Stomach (tissue), 19 donors: ENCODE measurements at places on chromosomes 1 and 21.
A peak's percentile ranks its signal among the peaks of the same experiment; 100 is the strongest.

DNA sequence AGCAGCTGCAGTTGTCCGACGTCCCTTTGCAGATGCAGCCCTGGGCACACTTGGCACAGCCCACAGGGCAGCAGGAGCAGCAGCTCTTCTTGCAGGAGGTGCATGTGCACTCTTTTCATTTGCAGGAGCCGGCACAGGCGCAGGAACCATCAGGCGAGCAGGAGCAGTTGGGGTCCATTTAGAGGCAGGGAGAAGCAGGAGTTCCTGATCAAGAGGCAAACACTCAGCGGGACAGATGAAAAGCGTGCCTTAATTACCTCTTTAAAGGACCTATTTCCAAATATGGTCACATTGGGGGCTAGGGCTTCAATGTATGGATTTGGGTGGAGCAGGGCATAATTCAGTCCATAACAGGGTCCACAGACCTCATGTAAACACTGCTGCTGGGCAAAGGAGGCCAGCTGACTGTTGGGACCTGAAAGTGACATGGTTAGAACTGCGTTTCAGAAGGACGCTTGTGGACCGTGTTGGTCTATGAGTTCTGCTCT, 4.3 kb upstream of the CPLANE2 start:
- DNase-seq: no peak

DNA sequence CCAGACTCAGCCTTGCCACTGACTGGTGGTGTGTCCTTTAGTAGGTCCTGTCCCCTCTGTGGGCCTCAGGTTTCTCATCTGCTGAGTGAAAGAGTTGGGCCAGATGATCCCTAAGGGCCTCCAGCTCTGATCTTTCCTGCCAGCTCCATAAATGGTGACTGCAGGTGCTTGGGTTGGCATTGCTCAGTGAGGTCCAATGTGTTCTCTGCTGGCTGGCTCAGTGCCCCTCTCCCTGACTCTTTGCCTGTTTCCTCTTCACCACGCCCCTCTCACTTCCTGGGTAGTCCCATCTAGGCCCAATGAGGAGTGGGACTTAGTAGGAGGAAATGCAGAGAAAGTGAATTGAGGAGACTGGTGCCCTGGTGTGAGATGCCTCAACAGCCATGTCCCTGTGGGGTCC, 36.6 kb downstream of the UBE2T start:
- no peak for DNase-seq

DNA sequence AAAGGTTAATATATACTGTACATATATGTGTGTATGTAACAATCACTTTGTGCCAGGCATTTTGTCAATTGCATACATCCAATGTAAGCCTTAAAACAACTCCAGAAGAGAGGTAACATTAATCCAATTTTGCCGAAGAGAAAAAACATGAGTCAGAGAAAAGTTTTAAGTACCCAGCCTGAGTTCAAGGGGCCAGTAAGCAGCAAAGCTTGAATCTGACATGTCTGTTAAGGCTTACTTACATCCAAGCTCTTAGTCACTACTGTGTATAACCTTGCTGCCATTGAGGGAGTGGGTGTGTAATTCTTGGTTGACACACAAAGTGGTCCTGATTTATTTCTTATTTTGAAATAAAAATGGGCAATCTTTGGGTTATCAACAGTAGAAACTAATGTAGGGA, 360.4 kb upstream of the LYPLAL1 start:
- no peak for DNase-seq

DNA sequence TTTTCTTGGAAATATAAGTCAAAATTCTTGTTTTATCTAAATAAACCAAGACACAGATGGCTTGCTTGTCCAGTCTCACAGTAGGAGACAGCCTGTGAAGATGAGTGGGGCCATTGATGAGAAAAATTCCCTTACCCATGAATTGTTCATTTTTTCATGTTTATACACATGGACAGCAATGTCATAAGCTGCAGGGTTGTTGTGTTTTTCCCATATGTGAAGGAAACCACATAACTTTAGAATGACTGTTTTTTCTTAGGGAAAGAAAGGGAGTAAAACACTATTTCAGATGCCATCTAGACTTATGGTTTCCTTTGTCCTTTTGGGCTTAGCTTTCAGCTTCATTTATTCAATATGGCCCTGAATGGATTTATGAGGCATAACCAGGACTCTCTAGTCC, 622.5 kb upstream of the NR5A2 start:
- no peak for DNase-seq

GRCh38 chr1:147168626-147169058, 3.6 kb downstream of the PRKAB2 start:
- peak; percentile 74 for DNase-seq

GRCh38 chr1:177053648-177054047, 110.9 kb downstream of the ASTN1 start:
- no peak for DNase-seq

GRCh38 chr1:54024358-54024757, 6.4 kb upstream of the LDLRAD1 start:
- DNase-seq: no peak

- DNase-seq: no peak
These were observed 710.2 kb downstream of the AMY1C start for GRCh38 chr1:104459886-104460285.

DNA sequence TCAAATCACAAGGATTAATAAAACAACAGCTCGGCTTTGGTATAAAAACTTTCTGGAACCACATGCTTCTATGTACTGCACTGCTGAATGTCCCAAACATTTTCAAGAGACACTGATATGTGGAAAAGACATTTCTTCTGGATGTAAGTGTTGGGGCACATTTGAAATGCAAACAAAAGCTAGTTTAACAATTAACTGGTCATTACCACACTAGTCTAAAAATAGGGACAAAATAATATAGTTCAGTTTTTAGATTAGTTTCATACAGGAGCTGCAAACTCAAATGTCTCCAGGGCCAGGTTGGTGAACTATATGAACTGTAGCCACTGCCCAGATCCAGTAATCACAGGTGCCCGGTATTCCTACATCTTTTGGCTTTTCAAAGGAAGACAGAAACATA, 3.2 kb downstream of the IL23R start:
- no peak for DNase-seq

DNA sequence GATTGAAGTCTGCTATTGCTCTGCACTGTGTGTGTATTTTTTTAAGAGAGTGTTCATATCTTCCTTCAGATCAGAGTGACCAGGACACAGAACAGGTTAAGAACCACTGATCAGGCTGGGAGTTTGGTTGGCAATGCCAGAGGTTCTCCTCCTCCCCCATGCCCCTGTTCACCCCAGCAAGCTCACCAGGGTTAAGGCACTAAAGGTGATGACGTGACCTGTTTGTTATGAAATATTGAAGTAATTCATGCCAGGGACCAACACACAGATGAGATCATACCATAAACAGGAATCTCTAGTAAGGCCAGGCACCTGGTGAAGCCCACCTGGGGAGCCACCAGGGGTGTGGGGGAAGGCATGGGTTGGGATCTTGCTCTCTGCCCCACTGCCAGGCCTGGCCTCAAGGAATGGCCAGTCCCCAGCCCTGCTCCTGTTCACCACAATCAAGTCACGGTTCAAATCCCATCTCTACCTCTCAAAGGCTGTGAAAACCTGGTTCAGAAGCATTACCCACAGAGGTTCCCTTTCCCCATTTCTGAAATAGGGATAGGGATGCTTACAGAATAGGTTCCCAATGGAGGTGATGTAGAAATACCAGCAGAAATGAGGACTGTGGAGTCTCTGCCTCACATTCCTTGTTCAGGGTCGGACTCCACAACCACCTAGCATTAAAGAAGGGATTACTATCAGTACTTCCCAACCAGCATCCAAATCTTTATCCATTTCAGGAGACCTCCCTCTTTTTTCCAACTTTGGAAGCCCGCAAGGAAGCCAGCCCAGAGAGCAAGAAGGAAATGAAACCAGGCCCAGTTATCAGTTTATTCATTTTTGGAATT, 2.4 kb downstream of the ID3 start:
- DNase-seq: peak; percentile 65

DNA sequence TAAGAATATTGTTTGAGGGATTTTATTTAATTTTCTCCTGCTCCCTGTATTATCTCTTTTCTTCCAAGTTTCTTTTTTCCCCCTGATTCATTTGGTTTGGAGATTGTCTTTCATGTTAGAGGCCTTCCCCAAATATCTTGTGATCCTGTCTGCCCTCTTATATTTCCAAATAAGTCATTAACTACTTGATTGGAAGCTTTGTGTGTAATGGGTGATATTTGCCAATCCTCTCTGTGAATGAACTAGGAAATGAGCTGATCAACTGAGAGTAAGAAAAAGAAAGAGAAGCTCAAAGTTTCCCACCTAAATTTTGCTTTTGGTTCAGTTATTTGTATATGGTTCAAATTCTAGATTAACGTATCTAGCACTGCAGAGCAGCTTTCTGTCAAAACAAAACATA, 23.6 kb upstream of the LY9 start:
- DNase-seq: no peak

DNA sequence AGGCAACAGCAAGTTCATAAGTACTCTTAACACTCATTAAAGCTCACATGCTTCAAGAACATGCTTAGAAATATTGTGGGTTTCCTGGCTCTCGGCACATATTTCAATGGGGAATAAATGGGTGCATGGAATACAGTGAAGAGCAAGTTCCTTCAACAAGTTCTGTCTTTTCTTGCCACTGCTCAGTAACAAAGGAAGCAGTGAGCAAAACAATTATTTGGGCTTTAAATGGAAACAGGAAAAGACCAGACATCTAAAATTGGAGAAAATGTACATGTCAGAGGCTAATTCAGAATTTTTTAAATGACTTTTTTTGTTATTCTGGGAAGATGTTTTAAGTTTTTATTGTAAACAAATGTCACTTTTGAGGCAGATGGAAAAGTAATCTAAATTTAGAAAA, 478.7 kb downstream of the SETD4 start:
- DNase-seq: no peak

DNA sequence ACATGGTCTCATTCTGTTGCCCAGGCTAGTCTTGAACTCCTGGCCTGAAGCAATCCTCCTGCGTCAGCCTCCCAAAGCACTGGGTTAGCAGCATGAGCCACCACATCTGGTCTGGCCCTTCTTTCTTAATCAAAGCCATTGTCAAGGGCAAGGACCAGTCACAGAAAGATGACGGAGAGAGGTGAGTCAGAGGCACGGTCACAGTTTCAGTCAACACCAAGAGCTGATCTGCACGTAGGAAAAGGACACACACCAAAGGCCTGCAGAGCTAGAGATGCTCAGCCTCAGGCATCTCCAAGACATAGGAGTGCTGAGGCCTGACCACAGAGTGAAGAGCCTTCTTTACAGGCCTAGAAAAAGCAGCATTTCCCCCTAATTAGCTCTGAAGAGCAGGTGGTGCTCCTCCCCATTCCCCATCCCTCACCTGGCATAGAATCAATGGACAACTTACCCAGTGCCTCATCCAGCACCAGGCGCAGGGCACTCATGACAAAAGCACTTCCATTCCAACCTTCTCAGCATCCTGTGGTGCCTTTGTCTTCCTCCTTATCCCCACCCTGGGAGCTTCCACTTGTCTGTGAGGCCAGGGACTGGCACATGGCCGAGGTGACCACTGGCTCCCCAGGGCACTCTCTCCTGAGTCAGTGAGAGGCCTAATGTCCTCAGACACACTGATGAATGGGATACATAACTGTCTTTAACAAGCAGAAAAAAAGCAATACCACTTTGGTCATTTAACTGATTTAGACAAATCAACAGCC, 139.8 kb downstream of the AJAP1 start:
- DNase-seq: no peak

GRCh38 chr1:154880671-154881070, 10.6 kb upstream of the KCNN3 start:
- DNase-seq: no peak

DNA sequence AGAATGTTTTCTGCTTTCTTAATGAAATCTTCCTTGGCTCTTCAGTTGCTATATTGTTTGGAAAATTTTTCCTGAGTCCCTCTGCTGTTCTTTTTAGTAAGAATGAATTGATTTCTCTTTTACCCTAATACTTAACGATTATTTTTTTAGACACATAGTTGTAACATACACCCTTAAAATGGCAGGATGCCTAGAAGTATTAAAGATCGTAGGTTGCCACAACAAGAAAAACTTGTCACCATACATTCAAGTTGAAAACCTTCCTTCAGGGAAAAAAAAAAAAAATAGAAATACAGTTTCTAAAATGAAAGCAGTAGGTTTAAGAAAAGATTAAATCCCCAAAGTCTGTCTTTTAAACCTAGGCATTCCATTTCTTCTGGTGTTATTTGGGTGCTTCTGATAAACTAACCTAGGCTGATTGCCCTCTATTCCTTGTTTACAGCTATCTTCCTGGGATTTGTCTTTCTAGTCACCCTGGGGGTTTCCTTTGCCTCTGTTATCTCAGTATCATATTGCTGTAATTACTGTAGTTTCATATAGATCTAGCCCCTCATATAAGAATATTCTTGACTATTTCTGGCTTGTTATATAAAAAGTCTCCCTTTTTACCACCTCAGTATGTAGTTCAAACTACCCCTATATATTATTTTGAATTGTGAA, 16.8 kb downstream of the SUCO start:
- no peak for DNase-seq

DNA sequence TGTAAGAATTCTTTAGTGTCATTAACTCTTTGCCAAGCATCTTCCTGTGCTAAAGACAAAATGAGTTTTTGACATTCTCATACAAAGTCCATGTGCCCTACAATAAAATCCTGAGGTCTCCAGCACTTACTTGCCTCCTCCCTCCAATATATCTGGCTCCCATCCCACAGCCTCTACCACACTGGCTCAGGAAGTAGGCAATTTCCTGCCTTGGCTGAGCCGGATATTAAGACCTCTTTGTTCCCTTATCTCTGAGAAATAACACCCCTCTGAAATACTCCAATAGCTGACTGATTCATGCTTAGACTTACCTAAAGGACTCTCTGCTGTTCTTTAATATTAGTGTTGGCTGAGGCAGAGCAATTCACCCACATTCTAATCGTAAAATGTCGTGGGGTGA, 37.6 kb upstream of the GORAB start:
- no peak for DNase-seq

- DNase-seq: peak; percentile 65
These were observed 973 bp downstream of the SDF4 start for GRCh38 chr1:1230656-1231399.

GRCh38 chr1:231162297-231162969, 575 bp downstream of the TRIM67 start:
- DNase-seq: peak; percentile 34

- DNase-seq: no peak
These were observed 363.7 kb downstream of the MATN1 start for GRCh38 chr1:30359539-30360220.

DNA sequence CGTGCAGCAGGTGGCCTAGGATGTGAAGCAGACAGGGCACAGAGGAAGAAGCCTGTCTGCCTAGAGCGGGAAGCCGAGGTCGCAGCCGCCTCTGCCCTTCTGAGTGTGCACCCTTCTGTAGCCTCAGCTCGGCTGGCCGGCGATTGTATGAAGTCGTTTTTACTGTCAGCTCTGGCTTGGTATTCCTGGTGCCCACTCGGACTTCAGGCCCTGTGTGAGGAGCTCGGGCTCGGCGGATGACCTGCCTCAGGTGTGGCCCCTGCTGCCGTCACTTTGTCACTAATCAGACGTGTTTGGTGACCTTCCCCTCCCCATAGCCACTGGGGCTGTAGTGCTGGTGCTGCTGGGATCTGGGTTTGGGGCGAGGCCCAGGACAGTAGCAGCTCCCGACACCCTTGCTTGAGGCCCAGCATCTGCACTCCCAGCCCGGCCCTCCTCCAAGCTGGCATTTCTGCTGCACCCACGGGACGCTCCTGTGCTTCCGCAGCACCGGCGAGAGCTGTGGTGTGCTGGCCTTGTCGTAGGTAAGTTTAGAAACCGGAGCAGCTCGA, 18.1 kb downstream of the SLX9 start:
- DNase-seq: no peak
